ENCODE measurements at places on chromosomes 1 and 21. TPM values are rescaled to one million over a fixed set of nuclear protein-coding genes. Genes with fewer than 3 reads are reported as not detected.

GRCh38 chr1:61925591-61926298 is 183.5 kb downstream of the PATJ start:
- no peaks in the 10 kb centered on the region for H3K27me3 ChIP-seq
- H3K4me3 ChIP-seq = no peak overlapping the region
- H3K36me3 ChIP-seq = no peaks in the 10 kb centered on the region
- H3K4me1 ChIP-seq = no peaks in the 10 kb centered on the region

The GREM2 gene
- 0.50 TPM for total RNA-seq

- H3K27ac ChIP-seq = no peak overlapping the region
- no peak for DNase-seq
- peaks cover 9% of the 10 kb centered on the region for H3K36me3 ChIP-seq
- peak overlapping the region; percentile 71 for H3K4me3 ChIP-seq
- H3K4me1 ChIP-seq = peaks cover 24% of the 10 kb centered on the region
Measured at GRCh38 chr1:202967684-202968281, 726 bp upstream of the CYB5R1 start.

GRCh38 chr21:45931397-45931969 is 50.1 kb upstream of the COL6A1 start:
- H3K36me3 ChIP-seq = no peaks in the 10 kb centered on the region
- no peak overlapping the region for H3K4me3 ChIP-seq
- DNase-seq = no peak
- H3K4me1 ChIP-seq = no peaks in the 10 kb centered on the region
- H3K27me3 ChIP-seq = no peaks in the 10 kb centered on the region
- no peak overlapping the region for H3K27ac ChIP-seq

GRCh38 chr1:67405473-67406245 is 24.5 kb downstream of the SERBP1 start:
- no peak for DNase-seq
- H3K4me3 ChIP-seq = no peak overlapping the region
- H3K36me3 ChIP-seq = peaks cover 15% of the 10 kb centered on the region

DNA sequence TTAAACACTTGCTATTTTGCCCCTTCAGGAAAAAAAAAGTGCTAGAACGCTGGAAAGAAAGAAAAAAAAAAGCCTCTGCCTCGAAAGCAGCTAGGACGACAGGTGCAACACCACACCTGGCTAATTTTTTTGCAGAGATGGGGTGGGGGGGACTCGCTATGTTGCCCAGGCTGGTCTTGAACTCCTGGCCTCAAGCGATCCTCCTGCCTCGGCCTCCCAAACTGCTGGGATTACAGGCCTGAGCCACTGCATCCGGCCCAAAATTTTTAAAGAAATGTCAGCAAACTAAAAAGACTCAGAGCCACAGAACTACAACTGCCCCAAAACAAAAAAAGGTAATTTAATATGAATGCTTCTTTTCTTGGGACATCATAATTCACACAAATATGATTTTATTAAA is 1.4 kb downstream of the DOCK7 start:
- H3K27me3 ChIP-seq = no peaks in the 10 kb centered on the region
- H3K4me1 ChIP-seq = peaks cover 41% of the 10 kb centered on the region
- H3K36me3 ChIP-seq = no peaks in the 10 kb centered on the region
- no peak for DNase-seq
- H3K4me3 ChIP-seq = peak overlapping the region; percentile 96
- H3K27ac ChIP-seq = no peak overlapping the region

The SMAP2 gene
- total RNA-seq = 18.3 TPM
